ENCODE measurements at places on chromosomes 12 and 14. TPM values are rescaled to one million over a fixed set of nuclear protein-coding genes. Genes with fewer than 3 reads are reported as not detected.

DNA sequence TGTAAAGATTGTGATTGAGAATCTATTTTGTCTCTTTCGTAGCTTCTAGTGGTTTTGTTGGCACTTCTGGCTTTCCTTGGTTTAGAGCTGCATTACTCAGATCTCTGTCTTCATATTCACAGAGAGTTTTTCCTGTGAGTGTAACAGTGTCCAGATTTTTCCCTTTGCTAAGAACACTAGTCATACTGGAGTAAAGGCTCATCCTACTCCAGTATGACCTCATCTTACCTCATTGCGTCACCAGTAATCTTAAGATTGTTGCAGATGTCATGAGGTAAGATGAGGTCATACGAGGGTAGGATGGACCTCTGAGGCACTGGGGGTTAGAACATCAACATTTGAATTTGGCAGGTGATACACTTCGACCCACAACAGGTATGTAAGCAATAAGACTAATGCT is 461.2 kb downstream of the FLRT2 start:
- no peak for DNase-seq

- no peak for DNase-seq
Measured at GRCh38 chr14:61759878-61760277, 2.3 kb upstream of the SNAPC1 start.

DNA sequence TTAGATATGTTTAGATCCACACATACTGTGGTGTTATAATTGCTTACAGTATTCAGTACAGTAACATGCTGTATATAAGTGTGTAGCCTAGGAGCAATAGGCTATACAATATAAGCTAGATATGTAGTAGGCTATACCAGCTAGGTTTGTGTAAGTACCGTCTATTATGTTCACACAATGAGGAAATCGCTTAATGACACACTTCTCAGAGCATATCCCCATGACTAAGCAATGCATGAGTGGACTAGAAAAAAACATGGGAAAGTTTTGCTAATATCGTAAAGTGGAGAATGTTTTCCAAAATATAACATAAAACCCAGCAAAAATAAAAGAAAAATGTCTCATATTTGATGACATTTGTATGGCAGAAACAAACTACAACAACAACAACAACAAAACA is 27.3 kb downstream of the AKAP3 start:
- DNase-seq: no peak

- DNase-seq: no peak
Measured at GRCh38 chr14:65824285-65824977, 411.9 kb downstream of the FUT8 start.

DNA sequence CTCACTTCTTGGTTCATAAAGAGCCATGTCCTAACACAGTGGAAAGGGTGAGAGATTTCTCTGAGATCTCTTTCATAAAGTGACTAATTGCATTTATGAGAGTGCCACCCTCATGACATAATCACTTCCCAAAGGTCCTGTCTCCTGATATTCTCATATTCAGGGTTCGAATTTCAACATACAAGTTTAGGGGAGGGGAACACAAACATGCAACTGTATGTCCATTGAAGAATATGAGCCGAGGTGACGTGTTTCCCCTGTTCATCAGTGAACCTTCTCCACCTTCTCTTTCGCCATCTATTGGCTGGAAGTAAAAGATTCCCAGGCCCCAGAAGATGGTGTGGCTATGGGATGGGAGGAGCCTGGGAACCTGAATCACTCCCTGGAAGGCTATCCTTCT is 354.2 kb upstream of the ATP2B1 start:
- no peak for DNase-seq

DNA sequence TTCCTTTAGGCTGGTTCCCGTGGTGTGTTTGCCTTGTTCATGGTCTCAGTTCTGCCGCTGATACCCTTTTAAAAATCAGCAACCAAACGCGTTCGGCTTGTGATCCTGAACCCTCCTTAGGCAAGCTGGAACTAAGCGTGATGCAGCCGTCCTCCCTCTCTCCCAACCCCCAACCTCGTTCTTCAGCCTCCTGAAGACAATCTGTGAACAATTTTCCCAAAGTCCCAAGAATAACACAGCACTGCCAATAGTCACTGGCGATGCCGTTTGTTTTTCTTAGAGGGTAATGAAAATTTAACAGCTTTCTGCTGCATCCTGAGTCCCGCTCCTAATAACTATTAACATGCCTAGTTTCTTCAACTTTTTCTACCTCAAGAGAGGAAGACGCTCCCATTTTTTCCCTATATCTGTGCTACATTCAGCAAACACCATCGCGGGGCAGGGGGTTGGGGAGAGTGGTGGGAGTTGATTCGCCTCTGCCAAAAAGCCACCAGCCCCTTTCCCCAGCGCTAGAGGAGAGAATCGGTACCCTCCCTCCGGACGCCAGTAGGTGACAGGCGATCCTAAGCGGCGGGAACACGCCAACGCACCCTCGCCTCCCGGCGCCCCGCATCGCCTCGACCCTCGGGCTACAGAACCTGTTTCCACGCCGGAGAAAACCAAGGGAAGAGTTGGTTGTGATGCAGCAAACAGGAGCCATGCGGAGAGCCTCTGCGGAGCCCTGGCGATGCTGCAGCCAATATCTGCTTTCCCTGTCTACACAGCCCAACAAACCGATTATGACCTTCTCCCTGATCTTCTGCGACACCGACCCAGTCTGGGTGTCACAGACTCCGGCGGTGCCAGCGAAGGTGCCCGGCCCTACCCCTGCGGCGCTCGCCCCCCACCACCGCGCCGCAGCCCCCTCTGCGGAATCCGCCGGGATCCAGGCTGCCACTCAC is 752 bp downstream of the PRICKLE1 start:
- peak; percentile 34 for DNase-seq

- no peak for DNase-seq
Measured at GRCh38 chr12:103268831-103269514, 226.8 kb downstream of the C12orf42 start.

- DNase-seq: no peak
Measured at GRCh38 chr12:1884651-1885050, 33.8 kb downstream of the CACNA2D4 start.

- no peak for DNase-seq
Measured at GRCh38 chr12:52308806-52309425, 12.3 kb downstream of the KRT83 start.

DNA sequence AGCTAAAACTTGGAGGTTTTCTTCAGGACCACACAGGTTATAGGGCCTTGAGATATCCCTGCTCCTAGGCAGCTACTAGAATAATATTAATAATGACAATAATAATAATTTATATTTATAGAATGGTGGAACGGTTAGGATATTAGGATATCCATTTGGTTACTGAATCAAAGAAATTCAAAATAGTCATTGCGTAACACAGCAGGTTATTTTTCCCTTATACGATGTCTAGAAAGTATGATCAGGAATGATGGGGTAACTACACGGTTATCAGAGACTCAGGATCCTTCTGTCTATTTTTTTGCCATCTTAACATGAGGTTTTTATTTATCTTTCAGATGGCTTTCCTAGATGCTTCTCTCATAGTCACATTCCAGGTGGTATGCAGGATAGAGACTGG is 39.0 kb downstream of the NEUROD4 start:
- no peak for DNase-seq

The PLA2G1B gene
- total RNA-seq: not detected

The KLRC2 gene
- not detected for total RNA-seq

- no peak for DNase-seq
Measured at GRCh38 chr12:22110176-22110575, 64.2 kb downstream of the CMAS start.

The TIGAR gene
- 13.6 TPM for total RNA-seq

- DNase-seq: no peak
Measured at GRCh38 chr12:121017966-121018491, 1.7 kb upstream of the C12orf43 start.
